ENCODE measurements at places on chromosomes 6 and 20.

- DNase-seq, result no peak
Measured at GRCh38 chr6:157070403-157071107, 252.8 kb downstream of the TMEM242 start.

- no peak for DNase-seq
Measured at GRCh38 chr6:138387577-138388368, 10.1 kb downstream of the SMIM28 start.

DNA sequence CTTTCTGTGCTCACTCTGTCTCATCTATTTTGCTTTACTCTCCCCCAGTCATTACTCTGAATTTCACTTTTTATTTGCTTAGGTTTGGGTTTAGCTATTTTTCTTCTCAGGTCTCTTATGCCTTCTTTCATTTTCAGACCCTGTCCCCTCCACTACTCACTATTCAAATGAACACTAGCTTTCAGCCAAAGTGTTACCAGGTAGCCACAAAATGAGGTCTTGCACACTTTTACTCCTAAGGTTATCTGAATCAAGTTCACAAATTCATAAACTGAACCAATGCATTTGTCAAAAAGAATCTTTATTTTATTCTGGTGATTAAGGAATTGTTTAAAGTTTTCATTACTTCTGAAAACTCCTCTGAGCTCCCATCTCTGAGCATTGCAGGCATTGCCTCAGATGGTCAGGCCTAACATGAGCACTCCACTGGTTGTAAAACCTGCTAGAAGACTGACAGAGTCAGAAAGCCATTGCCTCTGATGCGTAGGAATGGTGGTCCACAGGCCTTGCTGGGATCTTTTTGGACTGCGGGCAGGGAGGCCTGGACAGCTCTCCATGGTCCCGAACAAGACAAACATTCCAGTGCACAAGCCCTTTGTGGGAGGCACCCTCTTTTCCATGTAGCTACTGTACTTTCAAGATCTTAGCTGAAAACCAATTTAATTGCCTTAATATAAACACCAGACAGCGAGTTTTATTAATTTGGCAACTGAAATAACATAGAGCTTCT lies 48.5 kb downstream of the FYN start:
- DNase-seq, result no peak

- DNase-seq, result no peak
Measured at GRCh38 chr6:69784595-69785377, 12.0 kb downstream of the LMBRD1 start.

- no peak for DNase-seq
Measured at GRCh38 chr6:157905590-157906342, 75.9 kb upstream of the SYNJ2 start.

GRCh38 chr20:64044484-64045247 lies 4.8 kb downstream of the SOX18 start:
- no peak for DNase-seq

- DNase-seq, result peak; percentile 5
Measured at GRCh38 chr6:30447237-30447636, 42.1 kb upstream of the HLA-E start.
